ENCODE measurements at places on chromosomes 16 and 17.

GRCh38 chr16:88289968-88290401, 92.8 kb upstream of the ZNF469 start:
- DNase-seq, result no peak

- DNase-seq, result no peak
Measured at GRCh38 chr17:65514541-65514940, 46.9 kb downstream of the AXIN2 start.

DNA sequence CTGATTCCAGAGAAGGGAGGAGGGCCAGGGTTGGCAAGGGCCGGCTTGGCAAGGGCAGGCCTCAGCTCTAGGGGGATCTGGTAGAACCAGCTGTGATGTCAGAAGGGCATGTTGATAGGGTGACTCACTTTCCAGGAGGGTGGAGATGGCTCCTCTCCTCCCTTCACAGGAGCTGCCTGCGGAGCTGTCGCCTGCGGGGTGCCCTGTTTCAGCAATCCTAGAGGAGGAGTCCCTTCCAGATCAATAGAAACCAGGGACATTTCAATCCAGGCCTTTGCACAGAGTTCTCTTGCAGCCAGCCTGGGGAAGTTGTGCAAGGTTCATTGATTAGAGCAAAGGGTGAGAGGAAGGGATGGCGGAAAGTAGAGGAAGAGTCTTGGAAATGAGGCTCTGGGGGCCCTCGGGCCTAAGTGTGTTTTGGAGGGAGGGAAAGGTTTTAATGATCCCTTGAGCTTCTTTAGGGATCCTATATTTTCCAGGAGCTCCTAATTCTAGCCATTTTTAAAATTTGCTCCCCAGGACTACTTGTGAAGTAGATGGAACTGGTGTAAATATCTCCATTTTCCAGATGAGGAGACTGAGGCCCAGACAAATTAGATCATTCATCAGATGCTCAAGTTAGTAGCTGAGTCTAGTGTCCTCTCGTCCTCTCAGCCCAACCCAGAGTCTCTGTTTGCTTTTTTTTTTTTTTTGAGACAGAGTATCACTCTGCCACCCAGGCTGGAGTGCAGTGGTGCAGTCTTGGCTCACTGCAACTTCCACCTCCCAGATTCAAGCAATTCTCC, 24.8 kb upstream of the CSNK2A2 start:
- no peak for DNase-seq

GRCh38 chr16:12097523-12098428, 121.2 kb downstream of the SNX29 start:
- no peak for DNase-seq

DNA sequence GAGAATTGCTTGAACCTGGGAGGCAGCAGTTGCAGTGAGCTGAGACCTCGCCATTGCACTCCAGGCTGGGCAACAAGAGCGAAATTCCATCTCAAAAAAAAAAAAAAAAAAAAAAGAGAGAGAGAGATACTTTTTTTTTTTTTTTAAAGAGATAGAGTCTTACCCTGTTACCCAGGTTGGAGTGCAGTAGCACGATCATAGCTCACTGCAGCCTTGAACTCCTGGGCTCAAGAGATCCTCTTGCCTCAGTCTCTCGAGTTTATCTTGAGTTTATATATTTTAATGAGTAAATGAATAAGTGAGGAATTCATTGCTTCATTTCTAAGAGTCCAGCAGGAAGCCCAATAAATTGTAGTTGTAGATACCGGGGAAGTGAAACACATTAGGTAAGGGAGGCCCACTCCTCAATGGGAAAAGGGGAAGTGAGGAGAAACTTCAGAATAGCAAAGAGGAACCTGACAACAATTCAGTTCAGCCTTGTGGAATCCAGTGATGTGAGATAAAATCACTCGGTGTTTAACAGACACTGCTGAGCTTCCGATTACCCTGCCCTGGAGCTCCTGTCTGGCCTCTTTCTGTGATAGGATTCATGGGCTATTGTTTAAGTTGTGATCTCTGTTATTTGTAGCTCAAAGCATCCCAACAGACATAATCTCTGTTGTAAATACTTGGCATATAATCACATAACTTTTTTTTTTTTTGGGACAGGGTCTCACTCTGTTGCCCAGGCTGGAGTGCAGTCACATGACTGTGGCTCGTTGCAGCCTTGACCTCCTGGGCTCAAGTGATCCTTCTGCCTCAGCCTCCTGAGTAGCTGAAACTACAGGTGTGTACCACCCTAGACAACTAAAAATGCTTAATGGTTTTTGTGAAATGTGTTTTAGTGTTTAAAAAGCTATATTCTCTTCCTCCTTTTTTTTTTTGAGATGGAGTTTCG, 15.8 kb upstream of the ITGAM start:
- no peak for DNase-seq

- DNase-seq, result no peak
Measured at GRCh38 chr17:12230481-12231354, 210.0 kb downstream of the MAP2K4 start.

DNA sequence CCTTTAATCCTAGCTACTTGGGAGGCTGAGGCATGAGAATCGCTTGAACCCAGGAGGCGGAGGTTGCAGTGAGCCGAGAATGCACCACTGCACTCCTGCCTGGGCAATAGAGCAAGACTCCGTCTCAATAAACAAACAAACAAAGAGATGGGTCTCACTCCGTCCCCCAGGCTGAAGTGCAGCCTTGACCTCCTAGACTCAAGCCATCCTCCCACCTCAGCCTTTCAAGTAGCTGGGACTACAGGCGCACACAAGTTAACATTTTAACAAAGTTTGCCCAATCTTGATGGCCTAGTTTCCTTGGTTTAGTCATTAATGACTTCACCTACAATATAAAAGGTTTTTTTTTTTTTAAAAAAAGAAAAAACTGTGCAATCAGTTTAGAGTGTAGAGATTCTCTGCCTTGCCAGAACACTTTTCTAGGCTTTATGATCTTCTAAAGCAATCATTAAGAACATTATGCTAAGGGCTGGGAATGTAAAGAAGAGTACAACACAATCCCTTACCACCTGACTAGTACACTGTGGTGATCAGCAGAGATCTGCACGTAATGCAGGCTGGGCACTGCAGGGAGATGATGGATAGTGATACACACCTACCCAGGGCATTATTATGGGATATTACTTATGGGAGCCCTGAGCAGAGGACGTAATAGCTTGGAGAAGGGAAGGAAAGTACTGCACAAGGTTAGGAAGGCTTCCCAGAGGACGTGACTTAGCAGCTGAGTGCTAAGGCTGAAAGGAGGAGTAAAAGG, 6.9 kb downstream of the GOT2 start:
- DNase-seq, result no peak

GRCh38 chr17:63703029-63703428, 3.1 kb upstream of the LIMD2 start:
- no peak for DNase-seq

- no peak for DNase-seq
Measured at GRCh38 chr17:289409-289808, 63.2 kb downstream of the RPH3AL start.

DNA sequence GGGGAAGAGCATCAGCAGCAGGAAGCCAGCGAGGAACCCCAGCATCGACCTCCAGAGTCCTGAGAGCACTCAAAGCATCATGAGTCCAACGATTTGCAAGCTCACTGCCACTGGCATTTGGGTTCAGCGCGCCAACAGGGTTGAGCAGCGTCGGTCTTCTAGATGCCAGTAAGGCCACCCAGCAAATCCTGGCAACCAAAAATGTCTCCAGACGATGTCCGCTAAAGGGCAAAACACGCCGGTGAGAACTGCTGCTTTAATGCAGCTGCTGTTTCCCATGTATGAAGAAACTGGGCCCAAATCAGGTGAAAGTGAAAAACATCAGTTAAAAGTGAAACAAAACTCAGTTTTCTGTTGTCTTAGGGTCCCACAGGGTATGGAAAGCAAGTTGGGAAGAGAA, 70.2 kb downstream of the ANKRD11 start:
- no peak for DNase-seq

GRCh38 chr17:3966720-3967363, 2.6 kb upstream of the ATP2A3 start:
- no peak for DNase-seq

DNA sequence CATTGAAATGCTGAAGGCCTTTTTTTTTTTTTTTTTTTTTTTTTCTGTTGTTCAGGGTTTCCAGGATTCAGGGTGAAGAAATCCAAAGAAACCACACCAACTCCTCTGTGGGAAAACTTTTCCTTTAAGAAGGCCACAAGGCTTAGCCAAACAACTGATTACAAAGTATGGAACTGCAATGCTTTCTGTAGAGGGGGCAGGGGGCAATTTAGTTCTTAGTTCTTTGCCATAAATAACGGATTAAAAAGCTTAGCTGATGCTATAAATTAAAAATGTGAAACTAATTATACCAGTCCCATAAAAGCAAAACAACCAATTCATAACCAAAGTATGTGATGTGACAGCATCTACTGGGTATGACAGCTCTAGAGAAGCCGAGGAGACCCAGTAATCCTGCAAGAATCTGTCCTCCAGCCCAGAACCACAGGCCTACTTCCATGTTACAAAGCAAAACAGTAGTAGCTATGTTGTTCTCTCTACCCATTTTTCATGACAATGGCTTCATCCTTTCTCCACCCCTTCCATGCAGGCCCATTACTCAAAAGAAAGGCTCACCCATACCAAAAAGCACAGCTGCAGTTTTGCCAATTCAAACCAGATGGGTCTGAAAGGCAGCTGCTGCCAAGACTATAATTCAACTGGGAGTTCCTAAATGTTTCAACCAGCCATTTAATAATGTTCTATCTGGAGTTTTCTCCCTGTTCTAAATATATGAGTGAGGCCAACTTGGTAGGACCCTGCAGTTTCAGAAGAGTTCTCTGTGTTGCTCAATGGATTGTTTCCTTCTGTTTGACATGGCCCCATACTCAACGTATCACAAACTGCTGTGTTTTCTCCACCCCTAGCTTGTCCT, 167.1 kb upstream of the ZFHX3 start:
- no peak for DNase-seq

GRCh38 chr16:83967838-83968305, at the start of gene NECAB2:
Gene NECAB2 (plus strand): TSS chr16:83968244. CDS start chr16:83968649, 405 bp downstream.
- no peak for DNase-seq

- DNase-seq, result no peak
Measured at GRCh38 chr16:89525146-89525913, 17.1 kb downstream of the SPG7 start.

- no peak for DNase-seq
Measured at GRCh38 chr17:179781-180380, 1.6 kb downstream of the DOC2B start.

DNA sequence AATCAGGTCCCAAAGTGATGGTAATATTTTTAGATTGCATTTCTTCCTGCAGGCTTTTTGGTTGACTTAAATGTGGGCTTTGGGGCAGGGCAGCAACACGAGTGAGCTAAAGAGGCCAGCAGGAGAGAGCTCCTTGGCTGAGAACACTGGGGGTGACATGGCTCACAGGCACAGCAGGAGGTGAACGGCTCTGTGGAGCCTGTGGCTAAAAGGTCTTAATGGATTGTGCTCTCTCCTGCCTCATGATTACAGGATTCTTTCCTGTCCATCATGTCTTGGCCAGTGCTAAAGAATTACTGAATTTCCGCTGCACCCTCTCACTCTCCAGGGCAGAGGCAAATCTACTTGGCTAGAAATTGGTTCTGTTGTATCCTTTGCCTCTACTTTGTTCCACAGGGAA, 366.6 kb downstream of the HS3ST4 start:
- no peak for DNase-seq

GRCh38 chr17:81489998-81490992, 22.3 kb downstream of the ACTG1 start:
- DNase-seq, result no peak

- DNase-seq, result no peak
Measured at GRCh38 chr17:63203652-63204051, 237.6 kb downstream of the TANC2 start.

DNA sequence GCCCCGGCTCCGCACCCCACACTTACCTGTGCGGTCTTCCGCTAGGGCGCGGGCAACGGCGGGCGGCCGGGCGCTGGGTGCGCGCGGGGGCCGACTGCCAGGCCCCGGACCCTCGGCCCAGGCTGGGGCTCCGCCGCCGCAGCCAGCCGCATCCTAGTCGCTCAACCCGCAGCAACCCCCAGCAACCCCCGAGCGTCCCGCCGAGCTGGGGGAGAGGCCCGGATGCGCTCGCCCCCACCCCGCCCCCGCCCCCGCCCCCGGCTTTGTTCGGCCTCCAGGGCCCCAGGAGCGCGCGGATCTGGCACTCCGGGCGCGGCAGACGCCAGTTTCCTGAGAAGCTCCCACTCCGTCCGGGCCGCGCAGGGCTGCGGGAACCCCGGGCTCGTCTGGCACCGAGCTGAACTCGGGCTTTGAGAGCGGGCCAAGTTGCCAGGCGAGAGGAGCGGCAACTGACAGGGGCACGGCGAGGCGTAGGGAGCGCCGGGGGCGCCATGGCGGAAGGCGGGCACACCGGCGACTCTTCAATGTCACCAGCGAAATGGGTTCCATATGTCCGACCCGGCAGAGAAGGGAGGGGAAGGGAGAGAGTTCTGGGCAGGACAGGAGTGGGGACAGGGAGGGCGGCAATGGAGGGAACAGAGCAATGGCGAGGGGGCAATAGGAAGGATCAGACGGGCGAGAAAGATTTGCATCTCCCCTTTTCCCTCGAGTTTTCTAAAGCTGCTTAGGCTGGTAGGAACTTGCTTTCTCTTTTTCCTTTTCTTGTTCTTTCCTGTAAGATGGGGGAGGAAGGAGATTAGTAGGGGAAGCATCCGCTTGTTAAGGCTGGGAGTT, 13.7 kb downstream of the HOXB4 start:
- DNase-seq, result no peak
